ENCODE measurements at places on chromosomes 1 and 21.

- DNase-seq, result no peak
These were observed 84.9 kb downstream of the ITPKB start for GRCh38 chr1:226654046-226654667.

DNA sequence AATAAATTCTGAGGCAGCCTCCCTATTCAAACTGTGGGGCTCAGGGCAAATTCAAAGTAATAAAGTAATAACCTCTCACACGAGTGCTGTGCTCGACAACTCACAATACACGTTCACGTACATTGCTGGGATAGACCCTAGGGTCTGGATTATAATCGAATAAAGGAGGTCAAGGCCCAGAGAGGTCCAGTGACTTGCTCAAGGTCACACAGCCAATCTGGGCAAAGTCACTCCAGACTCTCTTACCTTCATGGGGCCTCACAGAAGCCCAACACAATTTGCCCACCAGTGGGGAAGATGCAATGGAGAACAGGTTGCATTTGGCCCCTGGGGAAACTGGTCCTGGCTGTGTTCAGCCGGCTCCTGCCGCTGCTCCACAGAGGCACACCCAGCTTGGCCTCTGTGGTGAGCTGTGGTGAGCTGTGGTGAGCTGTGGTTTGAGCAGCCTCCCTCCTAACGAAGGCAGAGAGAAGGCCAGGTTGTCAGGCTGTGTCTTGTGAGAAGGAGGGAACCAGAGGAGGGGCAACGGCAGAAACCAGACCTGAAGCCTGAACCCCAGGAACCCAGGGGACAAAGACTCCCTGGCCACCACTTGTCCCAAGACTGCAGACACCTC is 35.1 kb downstream of the NUAK2 start:
- DNase-seq, result no peak

DNA sequence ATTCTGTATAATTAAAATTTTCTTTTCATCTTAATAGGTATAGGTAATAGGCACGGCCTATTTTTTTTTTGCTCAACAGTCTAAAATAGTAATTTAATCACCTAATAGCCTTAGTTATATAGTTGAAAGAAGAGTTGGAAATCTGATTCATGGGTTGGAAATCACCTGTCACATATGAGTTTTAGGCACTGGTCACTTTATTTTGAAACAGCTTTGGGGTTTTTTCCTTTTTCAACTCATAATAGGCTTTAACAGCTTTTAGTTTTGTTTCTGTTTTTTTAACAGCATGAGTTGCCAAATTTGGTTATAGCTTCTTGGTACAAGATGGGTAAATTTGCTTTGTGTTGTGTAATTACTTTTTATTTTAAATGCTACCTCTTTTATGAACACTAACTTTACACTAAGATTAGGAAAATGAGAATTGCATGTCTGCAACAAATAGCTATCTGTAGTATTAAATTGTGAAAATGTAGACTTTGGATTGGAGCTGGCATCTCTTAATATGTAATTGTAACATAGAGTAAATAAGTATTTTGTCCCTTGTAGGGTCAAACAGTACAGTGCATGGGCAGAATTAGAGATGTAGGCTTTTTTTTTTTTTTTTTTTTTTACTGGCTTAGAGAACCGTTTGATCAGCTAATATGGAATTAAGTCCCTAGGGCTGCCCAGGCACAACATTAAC is 109.8 kb downstream of the OSBPL9 start:
- DNase-seq, result no peak

GRCh38 chr1:103087256-103087655 is 21.1 kb downstream of the COL11A1 start:
- no peak for DNase-seq

GRCh38 chr1:169483500-169483966 is 2.2 kb downstream of the SLC19A2 start:
- DNase-seq, result no peak

Measured in SW 1271 (cell line).